ENCODE measurements at places on chromosomes 2 and 18.

- DNase-seq, result no peak
Measured at GRCh38 chr2:62293490-62294271, 97.8 kb downstream of the B3GNT2 start.

DNA sequence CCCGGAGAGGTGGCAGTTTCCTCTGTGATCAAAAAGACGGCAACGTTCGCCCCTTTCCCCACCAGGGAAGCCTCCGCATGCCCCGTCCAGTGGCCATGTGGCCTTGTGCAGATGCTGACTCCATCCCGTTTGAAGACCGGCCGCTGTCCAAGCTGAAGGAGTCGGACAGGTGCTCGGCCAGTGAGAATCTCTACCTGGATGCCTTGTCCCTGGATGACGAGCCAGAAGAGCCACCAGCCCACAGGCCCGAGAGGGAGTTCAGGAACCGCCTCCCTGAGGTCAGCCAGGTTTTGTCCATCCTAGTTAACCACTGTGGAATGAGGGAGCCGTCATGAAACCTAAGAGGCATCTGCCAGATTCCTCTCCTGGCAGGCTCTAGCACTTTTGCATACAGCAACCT, 113.6 kb downstream of the MTCL1 start:
- no peak for DNase-seq

- no peak for DNase-seq
Measured at GRCh38 chr2:9842487-9843228, 616 bp upstream of the TAF1B start.

GRCh38 chr2:222436040-222436413, 11.7 kb downstream of the SGPP2 start:
- DNase-seq, result no peak
